ENCODE measurements at places on chromosomes 5 and 9. TPM values are rescaled to one million over a fixed set of nuclear protein-coding genes. Genes with fewer than 3 reads are reported as not detected.

Gene WDR38
- not detected for total RNA-seq

Gene PLEKHG4B
- total RNA-seq = 0.30 TPM

Gene CDH6
- total RNA-seq = 82.3 TPM

Gene CCL27
- 0.59 TPM for total RNA-seq

Gene IL4
- total RNA-seq = not detected

Gene SUSD3
- total RNA-seq = 0.37 TPM

Gene GFPT2
- 233 TPM for total RNA-seq

Gene FOXD4L5
- total RNA-seq = 0.09 TPM

Gene SHLD3
- total RNA-seq = 5.0 TPM

Gene DDX4
- not detected for total RNA-seq

Gene NMUR2
- total RNA-seq = not detected

Gene IL9
- total RNA-seq = not detected

Gene EDIL3
- total RNA-seq = 182 TPM

Gene SPATA31A5
- total RNA-seq = not detected

Gene EGFLAM
- total RNA-seq = 1.3 TPM

Gene GMCL2
- not detected for total RNA-seq

Gene GCNT4
- 0.23 TPM for total RNA-seq

Gene PAEP
- not detected for total RNA-seq

Gene DRD1
- not detected for total RNA-seq

Gene TLE4
- 39.8 TPM for total RNA-seq

Gene GFI1B
- total RNA-seq = not detected
